ENCODE measurements at places on chromosomes 1 and 21.

DNA sequence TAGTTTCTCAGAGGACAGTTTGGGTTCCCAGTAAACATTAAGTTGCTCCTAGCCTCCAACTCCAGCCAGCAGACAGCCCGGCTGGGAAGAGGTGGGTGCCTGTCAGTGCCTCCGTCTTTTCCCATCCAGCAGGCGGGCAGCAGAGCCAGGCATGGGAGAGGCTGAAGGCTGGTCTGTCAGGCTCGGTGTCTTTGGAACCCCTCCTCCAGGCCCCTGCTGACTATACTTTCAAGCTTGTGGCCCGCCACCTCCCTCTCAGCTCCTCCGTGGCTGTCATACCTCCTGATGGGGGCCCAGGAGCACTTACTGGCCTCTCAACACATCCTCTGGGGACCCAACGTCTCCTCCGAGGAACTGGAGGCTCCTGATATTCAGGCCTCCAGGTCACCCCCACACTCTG is 140.9 kb downstream of the ACTL8 start:
- DNase-seq: no peak

- no peak for DNase-seq
Observed at GRCh38 chr1:220170836-220171526, 77.0 kb downstream of the IARS2 start.

DNA sequence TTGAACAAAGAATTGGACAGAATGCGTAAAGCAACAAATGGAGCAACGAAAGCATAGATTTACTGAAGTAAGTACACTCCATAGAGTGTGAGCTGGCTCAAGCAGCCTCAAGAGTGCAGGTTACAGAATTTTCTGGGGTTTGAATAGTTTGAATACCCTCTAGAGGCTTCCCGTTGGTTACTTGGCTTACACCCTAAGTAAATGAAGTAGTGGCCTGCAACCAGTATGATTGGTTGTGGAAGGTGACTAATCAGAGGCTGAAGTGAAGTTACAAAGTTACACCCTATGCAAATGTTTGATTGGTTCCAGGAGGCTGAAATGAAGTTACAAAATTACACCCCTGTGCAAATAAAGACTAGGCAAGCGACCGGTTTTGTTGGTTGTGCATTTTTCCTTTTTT is 10.9 kb downstream of the TCEANC2 start:
- no peak for DNase-seq

DNA sequence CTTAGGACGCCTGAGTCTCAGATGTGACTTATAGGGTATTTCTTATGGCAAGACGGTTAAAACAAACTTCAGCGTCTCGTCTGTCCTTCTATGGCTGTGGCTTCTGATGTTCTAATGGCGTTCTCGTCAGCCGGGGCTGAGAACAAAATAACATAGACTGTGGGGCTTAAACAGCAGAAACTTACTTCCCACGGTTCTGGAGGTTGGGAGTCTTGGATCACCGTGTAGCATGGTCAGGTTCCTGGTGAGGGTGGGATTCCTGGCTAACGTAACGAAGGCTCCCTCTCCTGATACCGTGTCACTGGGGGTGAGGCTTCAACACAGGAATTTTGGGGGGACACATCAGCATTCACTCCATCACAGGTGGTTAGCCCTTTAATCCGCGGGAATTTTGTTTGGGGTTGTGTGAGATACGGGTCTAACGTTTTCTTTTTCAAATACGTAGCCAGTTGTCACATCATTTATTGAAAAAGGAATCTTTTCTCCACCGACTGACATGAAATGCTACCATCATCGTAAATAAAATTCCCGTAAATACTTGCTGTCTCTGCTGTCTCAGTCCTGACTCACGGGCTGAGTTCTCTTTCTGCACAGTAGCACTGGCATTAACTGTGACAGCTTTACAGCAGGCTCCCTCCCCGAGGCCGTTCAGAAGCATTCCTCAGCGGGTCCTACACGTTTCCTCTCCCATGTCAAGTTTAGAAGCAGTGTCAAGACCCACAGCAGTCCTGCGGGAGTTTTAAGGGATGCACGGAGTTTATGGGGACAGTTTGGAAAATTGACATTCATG is 8.1 kb upstream of the POFUT2 start:
- no peak for DNase-seq

- no peak for DNase-seq
Observed at GRCh38 chr1:226268421-226269124, 40.4 kb downstream of the LIN9 start.

DNA sequence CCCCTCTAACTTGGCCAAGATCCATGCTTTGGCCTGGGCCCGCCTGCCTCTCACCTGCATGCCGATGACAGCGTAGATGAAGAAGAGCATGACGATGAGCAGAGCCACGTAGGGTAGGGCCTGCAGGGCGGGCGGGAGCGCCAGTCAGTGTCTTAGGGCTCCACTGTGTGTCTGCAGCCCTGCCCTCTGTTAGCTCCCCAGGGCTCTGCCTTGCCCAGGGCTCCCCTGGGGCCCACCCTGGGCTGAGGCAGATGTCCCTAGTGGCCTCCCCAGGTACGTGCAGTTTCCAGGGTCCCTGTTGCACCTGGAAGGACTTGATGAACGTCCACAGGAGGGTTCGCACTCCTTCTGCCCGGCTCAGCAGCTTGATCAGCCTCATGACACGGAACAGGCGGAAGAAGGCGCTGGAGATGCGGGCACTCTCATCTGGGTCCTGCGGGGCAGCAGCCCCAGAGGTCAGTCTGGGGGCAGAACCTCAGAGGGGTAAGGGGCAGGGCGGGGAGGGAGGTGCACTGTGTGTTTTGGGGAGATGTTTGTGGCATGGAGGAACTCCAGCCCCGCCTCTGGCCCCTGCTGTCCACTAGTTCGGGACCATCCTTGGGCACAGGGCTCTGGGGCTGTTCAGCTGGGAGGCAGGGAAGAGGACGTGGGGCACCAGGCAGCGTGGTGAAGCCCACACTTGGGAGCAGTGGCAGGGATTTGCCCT is 29.8 kb upstream of the KIF21B start:
- no peak for DNase-seq

GRCh38 chr1:54989473-54989872 is 9.0 kb downstream of the TMEM61 start:
- no peak for DNase-seq

Data from GM12892 (cell line).